ENCODE measurements at places on chromosomes 12 and 14.

- DNase-seq: no peak
Observed at GRCh38 chr12:108670066-108670631, 36.5 kb upstream of the SELPLG start.

GRCh38 chr12:49340095-49340870 lies 3.3 kb upstream of the C1QL4 start:
- no peak for DNase-seq

- no peak for DNase-seq
Observed at GRCh38 chr14:69314327-69314726, 54.4 kb downstream of the GALNT16 start.

- no peak for DNase-seq
Observed at GRCh38 chr14:69241577-69241976, 18.4 kb upstream of the GALNT16 start.

DNA sequence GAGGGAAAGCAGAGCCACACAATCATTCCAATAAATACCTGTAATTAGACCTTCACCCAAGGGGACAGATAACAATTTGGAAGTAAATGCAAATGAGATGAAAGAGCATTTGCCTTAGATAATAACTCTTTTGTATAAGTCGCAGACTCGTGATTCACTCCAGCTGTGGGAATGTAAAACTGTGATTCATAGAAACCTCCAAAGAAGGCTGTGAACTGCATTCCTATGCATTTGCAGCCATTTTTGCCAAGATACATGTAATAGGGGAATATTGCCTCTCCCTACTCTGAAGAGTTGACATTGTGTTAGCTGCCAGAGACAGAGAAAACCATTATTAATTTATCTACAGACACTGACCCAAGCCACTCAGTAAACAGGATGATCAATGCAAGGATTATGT lies 181.9 kb upstream of the ARHGAP5 start:
- DNase-seq: no peak

GRCh38 chr12:108792361-108793292 lies 61.3 kb upstream of the CORO1C start:
- DNase-seq: no peak

DNA sequence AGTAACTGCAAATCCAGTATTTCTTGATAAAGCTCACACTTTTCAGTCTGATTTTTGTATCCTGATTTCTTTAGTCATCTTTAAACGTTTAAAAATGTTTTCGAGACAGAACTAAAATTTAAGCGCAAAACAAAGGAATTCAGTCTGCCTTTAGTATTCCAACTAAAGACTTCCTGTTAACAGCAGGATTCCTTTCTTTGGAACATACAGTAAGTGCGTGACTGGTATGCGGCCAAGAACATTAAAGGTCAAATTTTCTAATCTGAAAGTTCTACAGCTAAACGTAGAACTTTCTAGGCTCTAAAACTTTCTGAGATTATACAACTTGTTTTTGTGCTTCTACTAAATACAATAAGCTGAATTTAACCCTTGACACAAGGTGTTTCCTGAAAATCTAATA lies 9.9 kb downstream of the SAV1 start:
- DNase-seq: no peak

- no peak for DNase-seq
Observed at GRCh38 chr14:66405158-66405557, 81.0 kb upstream of the CCDC196 start.

- DNase-seq: no peak
Observed at GRCh38 chr12:53951577-53952334, 2.9 kb upstream of the HOXC12 start.

- DNase-seq: peak; percentile 63
Observed at GRCh38 chr12:46266869-46267574, 1.8 kb downstream of the SLC38A1 start.

DNA sequence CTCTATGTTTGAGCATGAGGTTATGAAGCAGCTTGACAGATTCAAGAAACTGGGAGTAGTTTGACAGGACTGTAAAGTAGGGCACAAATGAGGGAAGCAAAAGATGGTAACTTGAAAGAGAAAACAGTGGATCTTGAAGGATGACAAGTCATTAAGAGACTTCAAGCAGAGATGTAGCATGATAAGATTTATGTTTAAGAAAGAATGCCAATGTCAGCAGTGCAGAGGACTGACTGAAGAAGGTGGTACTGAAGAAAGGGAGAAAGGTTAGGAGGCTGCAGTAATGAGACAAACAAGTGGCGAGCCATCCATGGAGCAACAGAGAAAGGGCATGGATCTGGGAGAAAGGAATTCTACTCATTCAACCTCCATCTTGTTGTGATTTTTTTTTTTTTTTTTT lies 120.2 kb upstream of the RAP1B start:
- DNase-seq: no peak

- no peak for DNase-seq
Observed at GRCh38 chr12:76713130-76713529, 50.8 kb upstream of the ZDHHC17 start.

- no peak for DNase-seq
Observed at GRCh38 chr14:90760591-90761316, 55.5 kb downstream of the TTC7B start.

GRCh38 chr14:106586098-106586704 lies 1059.8 kb downstream of the TMEM121 start:
- peak; percentile 56 for DNase-seq

DNA sequence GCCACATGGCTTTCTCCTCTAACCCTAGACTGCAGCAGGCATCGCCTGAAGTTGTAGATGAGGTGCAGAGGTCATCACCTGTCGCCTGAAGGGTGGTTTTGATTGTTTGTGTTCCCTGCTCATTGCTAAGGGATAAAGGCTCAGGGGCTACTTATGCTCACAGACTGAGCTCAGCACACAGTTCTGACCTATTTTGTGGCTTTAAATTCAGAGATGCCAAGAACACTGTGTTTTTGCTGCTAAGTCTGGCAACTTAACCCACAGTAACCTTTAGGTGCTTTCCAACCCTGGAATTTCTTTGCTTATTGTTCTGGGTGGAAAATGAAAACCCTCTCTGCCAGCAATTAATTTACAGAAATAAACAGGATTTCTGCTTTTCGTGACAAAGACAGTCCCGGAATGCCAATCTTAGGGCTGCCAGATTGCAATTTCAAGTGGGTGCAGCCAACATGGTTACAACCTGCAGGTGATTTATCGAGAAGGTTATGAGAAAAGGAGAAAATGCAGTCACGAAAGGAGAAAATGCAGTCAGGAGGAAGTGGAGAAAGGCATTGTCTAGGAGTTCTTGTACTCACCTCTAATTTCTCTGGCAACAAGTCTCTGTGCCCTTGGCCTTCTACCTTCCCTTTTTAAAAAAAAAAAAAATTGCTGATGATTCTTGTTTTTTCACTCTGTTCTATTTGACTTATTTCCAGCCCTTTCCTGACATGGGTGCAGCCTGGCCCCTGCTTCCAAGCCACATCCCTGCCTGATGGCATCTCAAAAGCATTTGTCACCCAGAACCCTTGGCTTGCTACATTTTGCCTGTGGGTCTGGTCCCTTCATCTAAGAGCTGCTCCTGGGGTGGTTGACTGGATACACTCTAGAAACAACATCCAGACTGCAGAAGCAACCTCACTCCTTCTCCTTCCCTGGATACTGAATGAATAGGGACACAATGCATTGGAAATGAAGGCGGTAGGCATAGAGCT lies 23.3 kb downstream of the NPC2 start:
- no peak for DNase-seq

GRCh38 chr12:128856035-128856790 lies 2.9 kb downstream of the GLT1D1 start:
- no peak for DNase-seq

GRCh38 chr14:45716572-45716971 lies 463.6 kb upstream of the MIS18BP1 start:
- no peak for DNase-seq

GRCh38 chr12:45234139-45234865 lies 18.4 kb downstream of the ANO6 start:
- no peak for DNase-seq

DNA sequence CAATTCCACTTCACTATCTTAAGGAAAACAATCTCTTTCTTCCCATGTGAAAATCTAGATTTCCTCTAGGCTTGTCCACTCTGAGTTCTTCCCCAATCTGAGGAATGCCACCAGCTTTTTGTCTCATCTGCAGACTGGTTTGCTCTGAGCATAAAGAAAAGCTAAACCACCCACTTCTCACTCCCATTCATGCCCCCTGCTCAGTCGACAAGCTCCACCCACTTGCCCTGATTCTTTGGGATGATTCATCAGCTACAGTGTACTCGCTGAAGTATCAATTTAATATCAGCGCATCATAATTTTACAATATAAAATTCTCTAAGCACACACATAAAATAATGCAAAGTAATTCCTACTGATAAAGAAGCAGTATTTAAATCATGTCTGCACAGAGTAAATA lies 209.1 kb downstream of the GRIN2B start:
- no peak for DNase-seq

DNA sequence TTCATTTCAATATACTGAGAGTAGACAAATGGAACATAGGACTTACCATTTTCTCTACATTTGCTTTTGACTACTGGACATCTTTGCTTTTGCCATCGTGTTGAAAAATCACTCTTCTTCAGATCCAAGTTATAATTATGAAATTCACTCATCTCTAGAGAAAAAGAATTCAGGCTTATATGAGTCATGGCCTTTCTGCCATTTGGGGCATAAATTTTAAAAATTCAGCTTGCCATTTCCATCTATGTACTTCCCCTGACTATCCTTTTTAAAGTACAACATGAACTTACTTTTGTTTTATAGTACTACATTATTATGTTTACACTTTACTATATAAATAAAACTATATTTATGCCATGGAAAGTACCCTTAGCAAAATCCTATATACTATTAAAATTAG lies 3.0 kb downstream of the KLRK1 start:
- no peak for DNase-seq

- DNase-seq: no peak
Observed at GRCh38 chr12:91763654-91764370, 381.8 kb downstream of the BTG1 start.

GRCh38 chr12:48999371-49000131 lies at the start of gene DDN:
Gene DDN, minus strand, starts transcription at chr12:48999375. Its CDS starts 88 bp downstream, at chr12:48999287.
- no peak for DNase-seq

GRCh38 chr12:16785953-16786352 lies 180.0 kb upstream of the LMO3 start:
- no peak for DNase-seq

DNA sequence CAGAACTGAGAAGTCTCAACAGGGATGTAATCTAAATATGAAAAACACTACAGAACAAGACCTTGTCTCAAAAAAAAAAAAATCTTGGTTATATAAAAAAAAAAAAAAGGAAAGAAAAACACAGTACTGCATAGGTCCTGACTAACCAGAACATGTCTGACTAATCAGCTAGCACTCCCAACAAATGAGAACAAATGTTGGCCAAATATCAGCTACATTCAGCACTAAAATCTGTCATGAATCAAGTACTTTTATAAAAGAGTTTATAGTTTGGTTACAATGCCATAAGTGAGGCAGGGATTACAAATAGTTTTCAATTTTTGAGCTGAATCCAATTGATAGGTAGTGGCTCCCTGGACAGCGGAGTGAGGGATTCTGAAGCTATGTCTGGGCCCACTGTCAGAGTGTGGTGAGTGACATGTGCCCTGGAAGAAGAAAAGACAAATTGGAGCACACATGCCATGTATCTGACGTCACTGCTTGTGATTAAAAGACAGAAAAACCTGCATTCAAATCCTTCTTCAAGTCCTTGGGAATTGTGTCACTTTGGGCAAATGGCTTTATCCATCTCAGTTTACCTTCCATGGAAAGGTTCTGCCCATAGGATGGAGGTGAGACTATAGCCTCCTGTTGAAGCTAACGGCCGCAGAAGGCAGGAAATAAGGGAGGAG lies 5.6 kb upstream of the FAM234B start:
- DNase-seq: no peak

DNA sequence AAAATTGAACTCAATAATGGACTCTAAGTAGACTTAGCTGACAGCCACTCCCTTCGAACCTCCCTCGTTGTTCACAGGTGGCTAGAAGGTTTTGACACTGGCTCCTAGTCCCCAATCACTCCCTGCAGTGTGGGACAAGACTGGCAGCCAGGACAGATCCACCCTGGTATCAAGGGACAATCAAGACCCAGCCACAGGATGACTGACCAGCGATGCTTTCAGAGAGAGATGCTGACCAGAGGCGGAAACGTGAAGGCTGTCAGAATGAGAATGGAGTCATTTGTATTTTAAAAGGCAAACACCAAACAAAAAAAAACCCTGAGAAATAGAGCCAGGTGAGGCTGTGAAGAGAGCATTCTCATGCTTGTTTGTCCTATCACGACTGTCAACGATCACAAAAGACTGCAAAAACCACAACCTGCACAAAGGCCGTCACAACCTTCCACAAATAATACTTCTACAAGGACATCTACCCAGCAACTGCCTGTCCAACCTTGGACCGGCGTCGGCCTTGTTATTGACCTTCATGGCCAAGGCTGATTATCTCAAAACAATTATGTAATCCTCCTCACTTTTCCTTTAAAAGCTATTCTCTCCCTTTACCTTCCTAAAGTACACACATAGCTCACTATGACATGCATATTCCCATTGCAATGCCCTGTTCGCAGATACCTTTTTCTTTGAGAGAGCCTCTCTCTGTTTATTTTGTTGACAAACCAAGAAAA lies 13.2 kb downstream of the EIF5 start:
- DNase-seq: no peak

GRCh38 chr12:102005256-102005655 lies 56.5 kb downstream of the WASHC3 start:
- DNase-seq: no peak

- no peak for DNase-seq
Observed at GRCh38 chr14:105857220-105857825, 330.9 kb downstream of the TMEM121 start.

DNA sequence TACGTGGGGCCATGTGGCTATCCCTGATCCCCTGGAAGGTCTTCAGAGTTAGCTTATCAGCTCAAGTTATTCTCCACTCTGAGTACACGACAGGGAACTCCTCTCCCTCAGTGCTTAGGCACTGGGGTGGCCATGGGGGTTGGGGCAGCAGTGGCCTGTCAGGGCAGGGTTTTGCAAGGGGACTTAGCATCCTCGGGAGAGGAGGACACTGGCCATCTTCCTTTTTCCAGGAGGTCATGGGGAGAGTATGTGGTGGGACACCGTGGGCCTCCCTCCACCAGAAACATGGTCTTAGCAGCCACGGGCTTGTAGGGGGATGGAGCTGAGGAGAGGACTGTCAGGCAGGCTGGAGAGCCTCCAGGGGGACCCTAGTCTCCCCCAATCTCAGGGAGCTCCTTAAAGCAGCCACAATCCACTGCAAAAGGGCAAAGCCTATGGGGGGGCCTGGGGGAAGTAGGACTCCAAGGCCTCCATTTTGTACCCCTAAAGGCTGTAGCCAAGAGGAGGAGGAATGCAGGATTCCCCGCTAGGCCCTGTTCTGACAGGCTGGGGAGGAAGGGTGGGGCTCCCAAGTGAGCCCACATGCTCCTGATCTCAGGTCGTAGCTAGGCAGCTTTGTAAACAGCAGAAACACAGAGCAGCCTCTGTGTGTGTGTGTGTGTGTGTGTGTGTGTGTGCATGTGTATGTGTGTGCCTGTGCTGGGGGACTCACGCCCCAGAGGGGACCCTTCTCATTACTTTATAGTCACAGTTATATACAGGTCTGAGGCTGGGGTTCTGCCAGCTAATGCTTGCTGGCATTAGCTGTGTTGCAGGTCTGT lies 36.6 kb downstream of the KRT80 start:
- no peak for DNase-seq

GRCh38 chr14:73787486-73788316 lies 63.9 kb upstream of the PTGR2 start:
- no peak for DNase-seq

GRCh38 chr12:101761350-101761749 lies 22.1 kb upstream of the SYCP3 start:
- no peak for DNase-seq

Data from activated CD4-positive, alpha-beta T cell treated with anti-CD3 and anti-CD28 coated beads, Interleukin-2, amount 50 U/mL, for 24 hours (primary cell).